ENCODE measurements at places on chromosomes 13 and 19.

DNA sequence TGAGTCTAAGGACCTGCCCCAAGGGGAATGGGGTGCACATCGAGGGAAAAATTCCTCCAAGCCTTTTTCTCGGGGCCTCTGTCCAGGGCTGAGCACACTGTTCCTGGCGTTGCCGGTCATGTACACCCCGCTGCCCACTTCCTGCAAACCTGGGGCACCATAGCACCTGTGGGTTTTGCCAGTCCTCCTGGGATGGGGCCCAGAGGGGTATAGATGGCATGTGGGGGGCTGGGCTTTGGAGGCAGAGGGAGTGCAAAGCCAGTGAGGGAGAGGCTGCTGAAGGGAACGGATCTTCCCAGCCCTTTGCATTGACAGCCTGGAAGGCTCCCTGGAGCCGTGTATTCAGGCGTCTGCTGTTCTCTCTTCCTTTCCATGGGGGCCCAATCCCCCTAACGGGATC lies 187.3 kb downstream of the ZNF536 start:
- DNase-seq = no peak

GRCh38 chr19:4539693-4540581 lies at the start of gene LRG1:
Gene LRG1 (minus strand): TSS chr19:4540036. CDS start chr19:4540013, 23 bp downstream.
- no peak for DNase-seq

DNA sequence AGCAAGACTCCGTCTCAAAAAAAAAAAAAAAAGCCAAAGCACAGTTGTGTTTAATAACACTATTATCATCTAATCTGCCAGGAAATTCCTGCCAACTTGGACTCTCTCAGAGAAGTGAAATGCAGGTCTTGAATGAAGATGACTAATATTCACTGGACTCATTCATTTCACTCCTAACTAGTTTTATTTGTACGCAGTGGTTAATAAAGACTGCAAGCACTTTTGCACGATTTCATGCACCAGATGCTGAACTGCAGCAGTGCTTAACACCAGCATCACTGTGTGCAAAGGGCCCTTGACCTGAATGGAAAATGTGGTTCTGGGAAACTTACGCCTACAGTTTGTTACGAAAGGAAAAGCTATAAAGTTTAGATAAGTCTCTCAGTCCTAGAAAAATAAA lies 63.3 kb downstream of the DHRS12 start:
- DNase-seq = no peak

DNA sequence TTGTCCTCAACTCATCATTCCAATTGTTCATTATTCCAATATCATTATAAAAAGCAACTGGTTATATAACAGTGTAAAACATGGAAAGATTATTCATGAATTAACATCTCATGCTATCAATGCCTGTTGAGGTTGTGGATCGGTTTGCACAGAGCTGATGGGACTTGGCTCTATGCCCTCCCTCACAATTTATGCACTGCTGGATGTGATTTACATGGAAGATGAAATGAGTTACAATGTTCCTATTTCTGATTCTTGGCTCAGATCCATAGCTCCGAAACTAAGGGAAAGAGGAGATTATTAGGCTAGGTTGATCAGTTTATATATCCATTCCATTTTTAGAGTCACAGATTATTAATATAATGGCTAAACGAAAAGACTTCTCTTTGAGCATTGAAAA lies 38.6 kb downstream of the SCEL start:
- no peak for DNase-seq

GRCh38 chr19:16002406-16003384 lies 53.9 kb downstream of the OR10H4 start:
- DNase-seq = no peak

DNA sequence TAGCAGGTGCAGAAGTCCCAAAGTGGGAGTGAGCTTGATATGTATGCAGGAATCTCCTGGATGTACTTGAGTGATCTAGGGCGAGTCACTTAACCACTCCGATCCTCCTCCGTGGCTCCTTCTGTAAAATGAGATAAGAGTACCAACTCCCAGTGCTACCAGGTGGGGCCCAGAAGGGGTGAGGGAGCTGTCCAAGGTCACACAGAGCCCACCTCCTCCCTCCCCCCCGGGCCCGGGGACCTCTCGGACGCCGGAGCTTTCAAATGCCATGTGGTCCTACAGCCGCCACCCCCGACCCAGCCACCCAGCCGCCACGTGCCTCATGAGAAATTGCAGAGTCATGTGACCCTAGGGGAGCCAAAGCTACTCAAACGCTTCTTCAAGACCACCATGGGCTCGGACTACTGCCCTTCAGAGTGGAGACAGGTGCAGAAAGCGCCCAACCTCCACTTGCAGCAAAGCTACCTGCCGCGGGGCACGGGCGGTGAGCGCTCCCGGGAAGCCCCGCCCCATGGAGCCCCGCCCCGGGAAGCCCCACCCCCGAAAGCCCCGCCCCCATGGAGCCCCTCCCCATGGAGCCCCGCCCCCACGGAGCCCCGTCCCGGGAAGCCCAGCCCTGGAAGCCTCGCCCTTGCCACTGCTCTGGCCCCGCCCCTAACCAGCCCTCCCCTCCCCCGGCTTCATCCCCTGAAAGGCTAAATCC lies 10.1 kb upstream of the ZNF358 start:
- DNase-seq = no peak
